ENCODE measurements at places on chromosomes 5 and 9.

- DNase-seq: no peak
Observed at GRCh38 chr9:33293782-33294181, 3.5 kb downstream of the NFX1 start.

DNA sequence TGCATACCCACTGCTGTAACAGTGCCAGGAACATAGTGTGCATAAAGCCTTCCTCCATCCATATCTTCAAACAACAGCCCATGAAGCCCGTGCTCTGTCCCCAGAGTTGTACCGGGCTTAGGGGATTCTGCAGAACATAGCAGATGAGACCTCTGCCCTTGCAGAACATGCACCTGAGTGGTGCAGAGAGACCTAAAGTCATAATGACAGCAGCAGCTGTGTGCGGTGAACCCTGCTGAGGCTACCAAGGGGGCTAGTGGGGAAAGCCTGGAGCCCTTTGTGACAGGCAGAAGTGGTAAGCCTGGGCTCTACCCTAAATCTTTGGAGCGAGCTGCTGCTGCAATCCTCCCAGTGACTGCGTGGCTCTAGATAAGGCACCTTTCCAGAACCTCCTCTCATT lies 32.2 kb upstream of the BRD3 start:
- no peak for DNase-seq

DNA sequence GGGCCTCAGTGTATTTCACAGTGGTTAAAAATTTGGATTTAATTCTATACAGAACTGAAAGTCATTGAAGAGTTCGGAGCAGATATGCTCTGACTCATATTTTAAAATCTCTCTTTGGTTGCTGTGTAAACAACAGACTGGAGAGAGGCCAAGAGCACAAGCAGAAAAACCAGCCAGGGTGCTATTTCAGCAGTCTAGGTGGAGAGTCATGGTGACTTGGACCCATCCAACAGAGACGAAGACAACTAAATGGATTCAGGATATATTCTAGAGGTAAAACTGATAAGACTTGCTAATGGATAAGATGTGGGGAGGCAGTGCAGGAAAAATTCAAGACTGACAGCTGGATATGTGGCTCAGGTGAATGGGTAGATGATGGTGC lies 168.9 kb downstream of the MAPKAP1 start:
- DNase-seq: peak; percentile 18

GRCh38 chr9:14325147-14325546 lies 11.2 kb upstream of the NFIB start:
- DNase-seq: no peak

- DNase-seq: no peak
Observed at GRCh38 chr9:97440160-97440559, 28.3 kb downstream of the TDRD7 start.

DNA sequence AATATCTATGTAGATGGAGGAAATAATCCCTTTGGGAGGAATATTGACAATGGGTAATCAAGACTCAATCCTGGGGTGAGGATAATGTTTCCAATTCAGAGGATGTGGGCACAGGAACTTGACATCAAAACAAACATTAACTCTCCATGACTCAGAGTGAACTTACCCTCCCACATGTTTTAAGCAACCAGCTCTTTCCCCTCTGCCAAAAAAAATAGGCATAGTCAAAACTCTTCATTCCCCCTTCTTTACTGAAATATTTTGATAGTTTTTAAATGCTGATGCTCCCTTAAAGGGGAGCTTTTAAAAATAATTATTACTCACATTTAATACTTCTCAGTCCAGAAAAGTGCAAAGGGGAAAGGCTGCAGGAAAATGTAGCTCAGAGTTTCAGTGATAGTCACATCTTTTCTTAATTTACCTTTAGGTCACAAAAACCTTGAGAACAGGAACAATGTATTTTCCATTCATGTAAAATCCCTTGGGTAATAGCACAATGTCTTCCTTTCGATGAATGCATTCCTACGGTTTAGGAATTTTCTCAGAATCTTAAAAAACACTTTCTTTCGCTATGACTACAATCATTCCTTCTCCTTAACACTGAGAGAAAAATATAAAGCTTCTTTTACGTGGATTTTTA lies 298.4 kb upstream of the GRAMD2B start:
- no peak for DNase-seq

GRCh38 chr9:77772646-77773045 lies 124.5 kb upstream of the GNA14 start:
- DNase-seq: no peak

DNA sequence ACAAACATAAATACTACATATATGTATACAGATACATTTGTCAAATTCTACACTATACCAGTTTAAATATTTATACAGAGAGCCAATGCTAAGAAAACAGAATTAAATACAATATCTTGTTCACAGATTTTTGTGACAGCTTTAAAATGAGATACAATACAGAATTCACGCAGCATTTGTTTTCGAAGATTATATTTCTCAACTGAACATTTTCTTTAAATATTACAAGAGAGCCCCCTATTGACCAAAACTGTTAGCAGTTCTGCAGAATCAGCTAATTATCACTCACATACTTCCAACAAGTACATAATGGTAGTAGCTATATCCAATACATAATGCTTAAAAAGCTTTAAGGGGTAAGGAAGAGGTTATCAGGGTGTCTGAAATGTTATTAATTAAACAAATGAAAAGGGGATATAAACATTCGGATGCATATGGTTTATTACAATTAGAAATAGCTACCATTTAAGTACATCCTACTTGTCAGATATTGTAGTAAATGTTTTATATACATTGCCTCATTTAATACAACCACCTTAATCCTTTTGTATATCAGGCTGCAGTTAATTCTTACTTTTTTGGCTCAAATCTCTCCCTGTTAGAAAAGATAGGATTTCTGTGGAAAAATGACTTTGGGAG lies 31.7 kb downstream of the ZDHHC21 start:
- no peak for DNase-seq

- DNase-seq: no peak
Observed at GRCh38 chr9:3397766-3398165, 128.0 kb downstream of the RFX3 start.

DNA sequence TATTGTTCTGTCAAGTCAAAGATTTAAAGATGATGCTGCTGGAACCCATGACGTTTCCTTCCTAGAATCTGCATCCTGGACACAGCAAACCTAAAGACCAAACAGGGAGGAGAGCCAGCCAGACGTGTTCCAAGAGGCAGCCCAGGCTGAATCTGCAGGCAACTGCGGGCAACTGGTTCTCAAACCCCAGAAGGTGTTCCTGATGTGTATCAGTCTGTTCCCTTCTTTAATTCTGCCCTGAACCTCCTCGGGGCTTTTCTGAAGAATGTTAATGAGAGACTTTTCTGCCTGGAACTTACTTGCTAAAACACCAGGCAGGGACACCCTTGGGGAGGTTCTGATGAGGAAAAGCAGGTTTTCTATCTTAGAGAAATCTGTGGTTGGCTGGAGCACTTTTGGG lies 132.8 kb upstream of the RETREG1 start:
- DNase-seq: no peak

GRCh38 chr9:109886617-109887016 lies 106.6 kb downstream of the PALM2AKAP2 start:
- DNase-seq: no peak

GRCh38 chr5:14871214-14872069 lies at the start of gene ANKH:
Gene ANKH, minus strand, starts transcription at chr5:14871778. Its CDS starts 331 bp downstream, at chr5:14871447.
- DNase-seq: peak; percentile 50

- DNase-seq: no peak
Observed at GRCh38 chr9:100170556-100170955, 71.5 kb downstream of the INVS start.

- DNase-seq: no peak
Observed at GRCh38 chr9:83191154-83191553, 128.2 kb upstream of the RASEF start.

DNA sequence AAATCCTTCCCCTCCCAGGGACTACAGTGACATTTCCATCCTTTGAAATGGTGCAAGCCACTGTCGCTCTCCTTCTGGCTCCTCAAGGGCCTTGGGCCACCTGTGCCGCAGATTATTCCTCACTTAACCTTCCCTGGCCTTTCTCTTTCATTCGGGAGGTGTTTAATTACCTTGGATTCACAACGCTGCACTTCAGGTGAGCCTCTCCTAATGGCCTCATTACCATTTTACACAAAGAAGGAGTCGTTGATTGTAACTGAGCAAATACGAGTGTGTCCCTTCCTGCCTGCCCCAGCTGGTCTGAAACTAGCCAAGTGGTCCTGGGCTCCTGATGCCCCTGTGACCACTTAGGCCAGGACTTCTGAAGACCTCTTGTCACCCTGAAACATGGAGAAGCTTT lies 205.0 kb downstream of the CRB2 start:
- no peak for DNase-seq

DNA sequence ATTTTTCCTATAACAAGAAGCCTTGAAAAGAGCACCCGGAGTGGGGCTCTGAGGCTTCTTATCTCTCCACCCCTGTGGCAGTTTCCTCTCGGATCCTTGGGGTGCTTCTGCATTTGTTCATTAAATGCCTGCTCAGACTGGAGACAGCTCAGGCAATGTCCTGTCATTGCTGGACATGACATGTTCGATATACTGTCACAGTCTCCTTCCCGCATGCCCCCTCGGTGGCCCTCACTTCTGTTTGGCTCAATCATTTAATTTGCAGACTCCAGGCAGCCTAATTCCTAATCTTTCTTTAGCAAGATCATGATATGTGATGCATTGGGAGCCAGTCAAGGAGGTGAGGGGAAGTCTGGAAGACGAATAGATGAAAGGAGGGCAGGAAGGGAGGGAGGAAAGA lies 37.5 kb upstream of the CPEB4 start:
- no peak for DNase-seq

GRCh38 chr5:96969366-96969765 lies 33.5 kb downstream of the LNPEP start:
- no peak for DNase-seq

GRCh38 chr5:1789834-1790471 lies 9.7 kb downstream of the MRPL36 start:
- DNase-seq: no peak

GRCh38 chr9:112867275-112867991 lies 23.2 kb downstream of the SLC46A2 start:
- peak; percentile 25 for DNase-seq

DNA sequence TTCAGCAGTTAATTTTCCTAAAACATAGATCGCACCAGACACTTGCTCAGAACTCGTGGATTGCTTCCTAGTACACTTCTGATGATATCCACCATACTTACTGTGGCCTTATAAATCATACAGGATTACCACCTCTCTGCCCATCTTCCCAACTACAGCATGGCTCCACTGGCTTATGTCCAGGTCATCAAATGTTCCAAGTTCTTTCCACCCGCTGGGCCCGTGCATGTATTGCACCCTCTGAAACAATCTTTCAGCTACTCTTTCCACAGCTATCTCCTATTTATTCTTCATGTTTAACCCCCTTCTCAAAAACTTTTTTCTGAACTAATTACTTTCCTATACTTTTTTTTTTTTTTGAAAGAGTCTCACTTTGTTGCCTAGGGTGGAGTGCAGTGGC lies 18.5 kb downstream of the FBXW2 start:
- DNase-seq: no peak

GRCh38 chr5:153678617-153679329 lies 188.3 kb downstream of the GRIA1 start:
- no peak for DNase-seq

DNA sequence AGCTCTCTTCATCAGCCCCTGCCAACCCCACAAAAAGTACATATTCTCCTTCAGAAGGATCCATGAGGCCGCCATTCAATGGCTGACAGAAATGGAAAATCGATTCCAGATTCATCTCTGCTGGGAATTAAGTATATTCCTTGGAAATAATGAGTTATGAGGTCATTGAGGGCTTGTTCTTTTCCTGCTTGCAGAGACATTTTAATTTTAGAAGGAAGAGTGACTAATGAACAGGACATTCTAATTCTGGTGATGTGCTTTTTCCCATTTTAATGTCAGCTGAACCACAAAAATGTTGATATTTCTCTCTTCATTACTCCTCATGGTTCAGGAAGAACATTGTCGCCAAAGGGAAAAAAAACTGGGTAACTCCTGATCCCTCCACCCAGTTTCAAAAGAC lies 314.0 kb downstream of the PIK3R1 start:
- no peak for DNase-seq

DNA sequence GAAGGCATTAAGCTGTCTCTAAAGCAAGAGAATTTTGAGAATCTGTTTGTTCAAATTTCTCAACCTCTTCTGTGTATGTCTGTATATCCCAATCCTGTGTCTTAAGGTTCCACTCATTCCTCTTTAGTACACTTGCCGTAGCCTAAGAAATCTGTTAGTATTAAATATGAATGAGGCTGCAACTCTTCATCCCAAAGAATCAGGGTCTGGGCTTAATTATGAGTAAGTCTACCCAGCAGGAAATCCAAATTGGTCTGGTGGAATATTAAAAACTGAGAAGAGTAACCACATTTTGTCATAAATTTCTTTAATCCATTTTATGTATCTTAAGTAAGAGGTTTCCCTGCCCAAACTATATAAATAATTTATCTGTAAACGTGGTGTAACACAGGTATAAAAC lies 1171.2 kb downstream of the CDH12 start:
- no peak for DNase-seq

- DNase-seq: no peak
Observed at GRCh38 chr5:140966293-140967225, at the start of gene PCDHAC2. Gene PCDHAC2, plus strand, starts transcription at chr5:140966476. Its CDS starts 291 bp downstream, at chr5:140966767.

- DNase-seq: no peak
Observed at GRCh38 chr9:94680621-94681020, 41.3 kb upstream of the FBP1 start.

DNA sequence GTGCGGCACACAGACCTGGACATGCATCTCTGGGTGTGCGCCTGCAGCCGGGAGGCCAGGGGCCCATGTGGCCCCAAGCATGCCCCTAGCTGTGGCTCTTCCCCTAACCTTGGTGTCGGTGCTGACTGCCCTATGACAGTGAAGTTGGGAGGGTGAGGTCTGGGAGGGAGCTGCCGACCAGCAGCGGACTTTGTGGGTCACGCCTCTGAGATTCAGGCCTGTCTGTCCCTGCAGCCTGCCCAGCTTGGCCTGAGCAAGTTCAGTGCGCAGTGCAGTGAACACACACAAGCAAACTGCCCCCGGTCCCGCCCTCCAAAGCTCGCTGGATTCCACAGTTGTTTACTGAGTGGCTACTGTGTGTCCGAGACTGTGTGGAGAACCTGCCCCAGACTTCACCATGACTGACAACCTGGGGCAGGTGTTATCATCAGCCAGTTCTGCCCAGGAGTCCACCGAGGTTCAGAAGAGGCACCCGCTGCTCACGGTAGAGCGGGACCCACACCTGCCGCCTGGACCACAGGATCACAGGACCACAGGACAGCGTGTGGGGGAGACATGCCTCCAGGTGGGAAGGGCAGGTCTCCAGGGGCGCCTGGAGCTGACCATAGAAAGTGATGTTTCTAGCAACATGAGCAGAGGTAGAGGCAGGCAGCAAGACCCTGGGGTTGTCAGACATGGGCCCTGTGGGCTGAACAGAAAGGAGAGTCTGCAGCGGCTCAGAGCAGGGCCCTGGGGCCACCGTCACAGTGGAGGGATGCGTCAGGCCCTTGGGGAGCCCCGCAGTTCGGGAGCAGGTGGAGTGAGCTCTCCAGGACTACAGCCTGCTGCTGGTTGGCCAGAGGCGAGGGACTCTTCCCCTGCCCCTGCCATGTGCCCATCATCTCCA lies 105.1 kb downstream of the PHF2 start:
- DNase-seq: no peak
